ENCODE measurements at places on chromosomes 12 and 14. TPM values are rescaled to one million over a fixed set of nuclear protein-coding genes. Genes with fewer than 3 reads are reported as not detected.

The MYH6 gene
- not detected for total RNA-seq

The AKAP6 gene
- 288 TPM for total RNA-seq

DNA sequence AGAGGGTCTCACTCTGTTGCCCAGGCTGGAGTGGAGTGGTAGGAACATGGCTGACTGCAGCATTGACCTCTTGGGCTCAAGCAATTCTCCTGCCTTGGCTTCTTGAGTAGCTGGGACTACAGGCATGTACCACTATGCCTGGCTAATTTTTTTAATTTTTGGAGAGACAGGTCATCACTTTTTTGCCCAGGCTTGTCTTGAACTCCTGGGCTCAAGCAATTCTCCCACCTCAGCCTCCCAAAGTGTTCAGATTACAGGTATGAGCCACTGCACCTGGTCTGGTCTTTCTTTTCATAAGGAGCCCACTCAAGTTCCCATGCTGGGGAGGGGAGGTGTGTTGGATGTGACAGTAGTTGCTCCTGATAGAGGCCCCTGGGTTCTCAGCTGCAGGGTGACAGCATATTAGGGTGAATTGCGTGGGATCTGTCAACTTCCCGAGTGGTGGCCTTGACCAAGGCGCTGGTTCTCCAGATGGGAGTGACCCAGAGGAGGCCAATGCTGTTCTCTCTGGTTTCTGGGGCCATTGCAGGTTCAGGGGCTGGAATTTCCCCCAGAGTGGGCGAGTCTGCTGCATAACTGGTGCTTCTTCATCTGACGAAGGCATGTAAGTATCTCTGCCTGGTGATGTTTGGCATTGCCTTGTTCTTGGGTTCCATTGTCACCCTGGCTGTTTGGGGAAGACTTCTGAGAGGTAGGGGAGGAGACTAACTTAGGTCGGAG is 52.4 kb upstream of the ESRRB start:
- no peak for DNase-seq

GRCh38 chr12:100799770-100800169 is 5.2 kb downstream of the ANO4 start:
- DNase-seq, result no peak

DNA sequence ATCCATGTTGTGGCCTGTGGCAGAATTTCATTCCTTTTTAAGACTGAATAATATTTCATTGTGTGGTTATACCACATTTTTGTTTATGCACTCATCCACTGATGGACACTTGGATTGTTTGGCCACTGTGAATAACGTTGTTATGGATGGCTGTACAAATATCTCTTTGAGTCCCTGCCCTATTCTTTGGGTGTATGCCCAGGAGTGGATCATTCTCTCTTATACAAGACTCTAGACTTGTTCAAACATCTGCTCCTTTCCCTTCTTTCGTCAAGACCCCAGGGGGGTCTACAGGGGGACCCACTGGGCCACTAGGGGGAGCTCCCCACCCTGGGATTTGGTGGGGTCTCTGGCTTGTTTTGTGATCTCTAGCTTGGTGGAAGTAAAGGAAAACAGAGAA is 77.4 kb downstream of the FBXL14 start:
- no peak for DNase-seq

DNA sequence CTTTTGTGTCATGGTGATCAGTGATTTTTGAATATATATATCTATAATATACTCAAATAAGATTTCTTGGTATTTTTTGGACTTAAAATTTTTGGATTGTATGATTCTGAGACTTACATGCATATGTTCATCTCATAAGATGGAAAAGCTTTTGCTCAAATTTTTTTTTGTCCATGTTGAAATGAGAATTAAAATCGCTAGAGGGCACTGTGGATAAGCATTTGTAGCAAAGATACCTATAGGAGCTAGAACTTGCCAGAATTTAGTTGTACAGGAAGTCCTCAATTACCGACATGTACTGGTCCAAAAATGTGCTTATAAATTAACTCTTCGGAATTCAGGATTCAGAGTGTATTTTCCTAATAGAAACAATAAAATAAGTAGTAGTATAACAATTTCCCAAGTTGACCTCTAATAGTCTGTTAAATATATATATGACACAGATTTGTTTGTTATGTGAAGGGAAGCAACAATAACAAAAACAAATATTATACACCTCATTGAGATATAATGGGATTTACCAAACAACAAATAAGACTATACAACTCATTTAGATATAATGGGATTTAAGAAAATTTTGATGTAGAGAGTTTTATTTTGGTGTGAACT is 179.6 kb downstream of the TMEM117 start:
- DNase-seq, result no peak
